ENCODE measurements at places on chromosomes 5 and 9. TPM values are rescaled to one million over a fixed set of nuclear protein-coding genes. Genes with fewer than 3 reads are reported as not detected.

GRCh38 chr5:127930311-127930710 is 153.3 kb upstream of the SLC12A2 start:
- H3K4me3 ChIP-seq = no peak overlapping the region
- no peaks in the 10 kb centered on the region for H3K27me3 ChIP-seq
- H3K36me3 ChIP-seq = no peaks in the 10 kb centered on the region
- DNase-seq = no peak
- H3K4me1 ChIP-seq = no peaks in the 10 kb centered on the region

- DNase-seq = no peak
- H3K27me3 ChIP-seq = no peaks in the 10 kb centered on the region
- no peak overlapping the region for H3K27ac ChIP-seq
- H3K4me3 ChIP-seq = no peak overlapping the region
These were observed 518.1 kb upstream of the NUDT12 start for GRCh38 chr5:104080646-104081175.

DNA sequence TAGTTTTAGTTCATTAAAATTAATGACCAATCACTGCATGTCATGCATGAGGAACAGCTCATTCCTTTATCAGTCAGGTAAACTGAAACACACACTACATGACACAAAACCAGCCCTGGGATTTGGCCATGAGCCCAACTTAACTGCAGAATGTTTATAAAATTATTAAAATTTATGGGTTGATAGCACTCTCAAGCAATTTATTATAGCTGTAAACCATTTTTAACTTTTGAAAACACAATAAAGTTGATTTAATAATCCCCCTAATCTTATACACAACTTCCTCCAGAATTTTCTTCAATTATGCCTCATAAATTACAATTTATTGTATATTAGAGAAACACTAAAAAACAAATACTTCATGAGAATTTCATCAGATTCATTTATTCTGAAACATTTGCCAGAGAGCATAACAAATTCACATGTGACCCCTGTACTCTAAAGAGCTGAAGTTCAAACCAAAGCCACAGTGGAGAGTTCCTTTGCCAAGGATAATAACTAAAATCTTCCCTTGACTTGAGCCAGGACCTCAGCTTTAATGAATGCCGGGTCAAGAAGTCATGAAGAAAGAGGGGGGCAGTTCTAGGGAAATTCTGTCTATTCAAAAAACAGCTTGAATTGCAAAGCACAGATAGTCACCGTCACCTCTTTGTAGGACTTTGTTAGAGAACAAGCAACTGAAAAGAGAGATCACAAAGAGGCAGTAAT is 763.7 kb upstream of the GRAMD2B start:
- no peaks in the 10 kb centered on the region for H3K4me1 ChIP-seq
- no peaks in the 10 kb centered on the region for H3K36me3 ChIP-seq
- no peak overlapping the region for H3K4me3 ChIP-seq
- H3K27ac ChIP-seq = no peak overlapping the region
- no peak for DNase-seq
- H3K27me3 ChIP-seq = no peaks in the 10 kb centered on the region

- H3K4me1 ChIP-seq = no peaks in the 10 kb centered on the region
- peak; percentile 20 for DNase-seq
- H3K36me3 ChIP-seq = no peaks in the 10 kb centered on the region
- no peaks in the 10 kb centered on the region for H3K27me3 ChIP-seq
- H3K27ac ChIP-seq = no peak overlapping the region
These were observed 187.1 kb downstream of the TRIM32 start for GRCh38 chr9:116873937-116874914.

- H3K36me3 ChIP-seq = no peaks in the 10 kb centered on the region
- no peak for DNase-seq
- H3K27me3 ChIP-seq = no peaks in the 10 kb centered on the region
- H3K27ac ChIP-seq = no peak overlapping the region
- no peak overlapping the region for H3K4me3 ChIP-seq
These were observed 1043.0 kb upstream of the DMAC1 start for GRCh38 chr9:8842402-8843193.

DNA sequence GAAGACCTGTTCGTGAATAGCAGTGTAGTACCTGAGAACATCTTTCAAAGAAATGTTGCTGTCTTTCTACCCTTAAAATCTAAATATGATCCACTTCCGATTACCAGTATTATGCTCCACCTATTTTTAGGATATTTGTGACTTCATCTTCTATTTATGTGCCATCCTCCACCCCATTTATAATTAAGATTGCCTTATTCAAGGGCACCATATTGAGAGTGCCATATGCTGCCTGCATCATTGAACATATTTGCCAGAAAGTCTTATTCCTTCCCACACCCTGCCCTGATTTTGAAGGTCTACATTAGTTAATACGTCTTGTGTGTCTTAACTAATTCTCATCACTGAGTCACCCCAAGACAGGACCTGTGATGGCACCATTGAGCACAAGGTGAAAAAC is 1076.7 kb downstream of the CDH12 start:
- no peaks in the 10 kb centered on the region for H3K4me1 ChIP-seq
- H3K27ac ChIP-seq = no peak overlapping the region
- DNase-seq = no peak
- no peaks in the 10 kb centered on the region for H3K27me3 ChIP-seq

GRCh38 chr5:10301842-10302610 is 5.7 kb downstream of the CMBL start:
- no peaks in the 10 kb centered on the region for H3K36me3 ChIP-seq
- H3K4me1 ChIP-seq = peaks cover 6% of the 10 kb centered on the region
- no peaks in the 10 kb centered on the region for H3K27me3 ChIP-seq
- peak overlapping the region; percentile 79 for H3K27ac ChIP-seq
- no peak overlapping the region for H3K4me3 ChIP-seq

- no peaks in the 10 kb centered on the region for H3K27me3 ChIP-seq
- no peak overlapping the region for H3K27ac ChIP-seq
- no peaks in the 10 kb centered on the region for H3K4me1 ChIP-seq
- no peak overlapping the region for H3K4me3 ChIP-seq
These were observed 15.0 kb upstream of the HMGCR start for GRCh38 chr5:75322066-75322465.

ZNF608 gene
- 14.6 TPM for total RNA-seq

KIAA0825 gene
- 1.1 TPM for total RNA-seq

HAVCR2 gene
- total RNA-seq = 3.1 TPM

LPAR1 gene
- 20.2 TPM for total RNA-seq
